ENCODE measurements at places on chromosomes 7 and 10. TPM values are rescaled to one million over a fixed set of nuclear protein-coding genes. Genes with fewer than 3 reads are reported as not detected.

Gene SLC26A5
- not detected for total RNA-seq

Gene HOXA3
- not detected for total RNA-seq

Gene HYAL4
- not detected for total RNA-seq

Gene MRC1
- total RNA-seq: 3.5 TPM

Gene SAP25
- total RNA-seq: 31.5 TPM

Gene RSPH10B2
- total RNA-seq: 0.76 TPM

- H3K27ac ChIP-seq: no peak overlapping the region
- H3K4me1 ChIP-seq: no peaks in the 10 kb centered on the region
- no peaks in the 10 kb centered on the region for H3K27me3 ChIP-seq
- no peak overlapping the region for H3K4me3 ChIP-seq
Observed at GRCh38 chr7:86923527-86923926, 135.9 kb downstream of the ELAPOR2 start.

- H3K4me1 ChIP-seq: no peaks in the 10 kb centered on the region
- H3K36me3 ChIP-seq: no peaks in the 10 kb centered on the region
- no peak overlapping the region for H3K27ac ChIP-seq
- no peak overlapping the region for H3K4me3 ChIP-seq
- no peaks in the 10 kb centered on the region for H3K27me3 ChIP-seq
- DNase-seq: no peak
Observed at GRCh38 chr7:24702755-24703154, 54.5 kb downstream of the GSDME start.

- H3K36me3 ChIP-seq: no peaks in the 10 kb centered on the region
- H3K27me3 ChIP-seq: no peaks in the 10 kb centered on the region
- H3K27ac ChIP-seq: no peak overlapping the region
Observed at GRCh38 chr7:108268200-108268820, 138.1 kb upstream of the LAMB4 start.

Measured in naive thymus-derived CD4-positive, alpha-beta T cell (primary cell).